ENCODE measurements at places on chromosomes 4 and X.

DNA sequence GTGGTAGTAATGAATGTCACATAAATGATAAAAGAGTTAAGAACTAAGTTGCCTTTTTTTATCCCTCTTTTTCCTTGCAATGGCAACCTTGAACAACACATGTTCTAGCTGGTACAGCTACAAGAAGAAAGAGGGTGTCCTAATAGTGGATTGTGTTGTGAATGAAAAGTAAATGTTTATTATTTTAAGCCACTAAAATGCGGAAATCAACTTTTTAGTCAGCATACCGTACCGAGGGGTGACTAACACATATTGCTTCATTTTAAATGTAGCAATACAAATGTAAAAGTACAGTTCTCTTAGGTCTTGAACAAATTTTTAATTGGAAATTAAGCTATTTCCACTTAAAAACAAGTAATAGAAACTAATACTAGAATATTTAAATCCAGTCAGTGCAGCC is 17.7 kb upstream of the AP1AR start:
- DNase-seq: no peak

GRCh38 chrX:68842781-68843581 is 14.2 kb downstream of the EFNB1 start:
- no peak for DNase-seq

- no peak for DNase-seq
Observed at GRCh38 chrX:76109654-76110053, 63.2 kb upstream of the PBDC1 start.

DNA sequence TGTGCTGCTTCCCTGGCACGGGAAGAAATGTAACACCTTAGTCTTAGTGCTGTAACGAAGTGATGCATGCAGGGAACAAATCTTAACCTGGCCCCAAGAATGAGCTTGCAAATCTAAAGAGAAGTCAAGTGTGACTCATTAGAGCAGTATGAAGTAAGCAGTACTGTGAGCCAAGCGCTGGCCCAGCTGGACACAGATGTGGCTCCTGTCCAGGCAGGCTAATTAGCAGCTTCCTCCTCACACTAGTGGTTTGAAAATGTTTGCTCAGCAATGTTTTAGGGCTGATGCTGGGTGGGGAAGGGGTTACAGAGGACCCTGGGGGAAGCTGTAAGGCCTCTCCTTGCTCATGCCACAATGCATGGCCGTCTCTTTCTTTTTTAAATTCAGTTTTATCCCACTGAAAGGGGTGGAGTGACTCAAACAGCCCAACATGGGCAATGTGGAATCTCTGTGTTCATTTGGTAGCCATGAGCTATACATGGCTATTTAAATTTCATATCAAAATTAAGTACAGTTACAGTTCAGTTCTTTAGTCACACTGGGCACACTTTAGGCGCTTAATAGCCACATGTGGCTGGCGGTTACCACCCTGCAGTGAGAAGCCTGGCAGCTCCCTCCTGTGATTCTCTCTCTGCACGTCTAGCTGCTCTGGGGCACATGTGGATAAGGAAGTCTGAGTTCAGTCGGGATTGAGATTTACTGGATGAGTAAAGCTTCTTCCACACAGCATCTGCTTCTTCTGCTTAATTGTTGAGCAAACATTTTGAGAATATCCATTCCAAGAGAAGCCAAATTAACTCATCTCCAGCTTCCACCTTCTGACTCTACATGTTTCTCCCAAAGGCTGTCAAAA is 48.8 kb downstream of the MAP7D2 start:
- peak; percentile 70 for DNase-seq

DNA sequence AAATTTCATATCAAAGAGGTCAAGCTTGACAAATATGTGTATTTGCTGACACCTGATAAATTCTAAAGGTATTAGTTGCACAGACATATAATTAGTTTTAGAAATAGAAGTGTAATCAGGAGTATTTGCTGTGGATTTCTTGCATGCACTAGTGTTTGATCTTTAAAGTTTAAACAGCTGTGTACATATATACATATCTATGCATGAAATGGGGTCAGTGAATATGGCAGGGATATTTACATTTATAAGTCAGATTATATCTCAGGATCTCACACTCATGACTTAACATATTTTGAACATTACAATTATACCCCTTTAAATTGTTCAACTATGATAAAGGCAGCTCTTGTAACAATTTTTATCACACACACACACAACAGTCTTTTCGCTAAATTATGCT is 547.4 kb upstream of the ACTRT1 start:
- no peak for DNase-seq

GRCh38 chr4:145730026-145730425 is 50.1 kb downstream of the C4orf51 start:
- no peak for DNase-seq

GRCh38 chrX:154114652-154115051 is 17.1 kb upstream of the MECP2 start:
- DNase-seq: no peak

GRCh38 chr4:110632506-110633357 is 9.9 kb upstream of the PITX2 start:
- no peak for DNase-seq

DNA sequence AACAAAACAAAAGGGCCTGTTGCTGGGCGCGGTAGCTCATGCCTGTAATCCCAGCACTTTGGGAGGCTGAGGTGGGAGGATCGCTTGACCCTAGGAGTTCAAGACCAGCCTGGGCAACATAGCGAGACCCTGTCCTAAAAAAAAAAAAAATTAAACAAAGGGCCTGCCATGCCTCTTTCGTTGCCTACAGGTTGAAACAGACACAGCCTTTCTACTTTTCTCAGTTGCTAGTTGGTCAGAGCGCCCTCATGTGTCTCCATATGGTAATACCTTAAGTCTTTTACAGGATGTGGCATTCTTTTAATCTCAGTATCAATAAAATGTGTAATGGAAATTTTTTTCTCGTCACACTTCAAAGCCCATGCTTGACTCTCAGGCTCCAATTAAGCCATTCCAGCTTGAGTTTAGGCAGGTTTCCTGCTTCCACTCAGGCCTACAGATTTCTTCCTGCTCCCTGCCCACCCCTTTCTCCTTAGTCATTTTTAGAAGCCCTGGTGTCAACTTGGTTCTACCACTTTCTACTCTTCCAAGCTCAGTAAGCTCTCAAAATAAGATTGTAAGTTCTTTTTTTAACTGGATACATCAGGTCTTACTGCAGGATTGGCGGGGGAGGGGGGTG is 4.6 kb upstream of the SOWAHD start:
- no peak for DNase-seq

GRCh38 chr4:94304365-94304971 is 38.2 kb downstream of the HPGDS start:
- no peak for DNase-seq

GRCh38 chr4:140826701-140827027 is 70.5 kb upstream of the TBC1D9 start:
- no peak for DNase-seq

- DNase-seq: no peak
Observed at GRCh38 chr4:182937268-182938204, 20.4 kb upstream of the DCTD start.

- no peak for DNase-seq
Observed at GRCh38 chr4:118798658-118799057, 37.3 kb downstream of the SEC24D start.

DNA sequence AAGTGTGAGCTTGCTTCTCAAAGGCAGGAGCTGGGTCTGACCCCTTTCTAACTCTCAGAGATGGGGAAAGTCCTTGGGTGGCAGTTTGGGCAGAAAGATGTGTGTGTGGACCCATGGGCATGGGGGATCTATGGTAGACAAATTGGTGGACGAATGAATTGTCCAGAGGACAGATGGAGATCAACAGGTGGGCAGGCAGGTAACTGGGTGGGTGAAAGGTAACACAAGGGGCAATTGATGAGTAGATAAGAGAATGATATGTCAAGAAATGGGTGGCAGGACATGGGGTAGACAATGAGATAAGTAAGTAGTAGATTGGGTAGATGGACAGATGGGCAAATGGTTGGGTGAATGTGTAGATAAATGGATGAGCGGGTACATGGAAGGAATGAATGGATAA is 2.9 kb upstream of the KCND1 start:
- no peak for DNase-seq

DNA sequence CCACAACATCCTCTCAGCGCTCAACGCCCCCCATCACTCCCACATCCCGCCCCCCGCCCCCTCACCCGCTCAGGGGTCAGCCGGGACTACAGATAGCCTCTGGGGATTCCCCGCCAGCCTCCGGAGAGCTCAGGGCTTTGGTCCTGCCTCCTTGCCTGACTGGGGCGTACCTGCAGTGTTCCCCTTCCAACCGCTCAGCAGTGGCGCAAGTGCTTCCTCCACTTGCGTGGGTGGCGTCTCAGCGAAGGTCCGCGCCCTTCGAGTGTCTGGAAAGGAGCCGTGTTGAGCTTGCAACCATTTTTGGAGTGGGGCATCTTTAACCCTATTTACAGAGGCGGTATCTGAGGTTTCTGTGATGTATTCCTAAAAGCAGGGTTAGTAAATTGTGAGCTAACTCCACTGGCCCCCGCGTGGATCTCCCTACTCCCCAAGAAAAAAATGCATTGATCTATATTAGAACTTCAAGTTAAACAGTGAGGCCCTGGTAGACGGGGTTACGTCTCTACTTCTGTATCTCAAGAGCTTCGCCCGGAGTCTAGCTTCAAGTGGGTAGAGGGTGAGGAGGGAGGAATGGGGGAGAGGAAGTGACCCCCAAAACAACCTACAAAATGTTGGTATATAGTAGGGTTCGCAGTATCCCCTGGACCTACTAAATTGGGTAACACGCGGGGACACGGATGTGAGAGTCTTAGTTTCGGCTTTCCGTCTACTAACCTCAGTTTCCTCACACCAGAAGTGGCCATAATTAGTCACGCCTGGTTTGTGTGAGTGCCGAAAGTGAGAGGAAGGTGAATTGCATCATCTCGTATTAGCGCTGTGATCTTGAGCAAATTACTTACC is 16.1 kb downstream of the NKX3-2 start:
- no peak for DNase-seq

GRCh38 chr4:17583941-17584340 is 6.9 kb downstream of the LAP3 start:
- no peak for DNase-seq

DNA sequence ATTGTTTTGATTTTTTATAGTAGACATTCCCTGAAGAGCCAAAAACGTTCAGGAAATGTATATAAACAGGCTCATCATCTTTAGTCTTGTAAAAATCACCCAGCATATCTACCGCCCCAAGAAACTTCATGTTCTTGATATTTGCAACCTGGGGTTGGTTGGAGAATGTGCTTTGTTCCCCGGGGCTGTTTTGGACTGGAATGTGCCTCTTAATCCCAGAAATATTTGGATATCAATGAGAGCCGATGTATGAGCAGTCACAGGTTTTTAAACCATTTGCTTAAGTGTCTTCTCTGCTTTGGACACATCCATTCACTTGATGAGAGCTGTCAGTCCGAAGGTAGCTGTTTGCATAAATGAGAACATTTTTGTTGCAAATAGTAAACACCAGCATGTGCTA is 449.7 kb downstream of the PCDH7 start:
- DNase-seq: no peak

GRCh38 chr4:152996111-152996571 is 60.0 kb downstream of the FHDC1 start:
- no peak for DNase-seq

- no peak for DNase-seq
Observed at GRCh38 chr4:6423575-6423974, 48.8 kb downstream of the PPP2R2C start.

- DNase-seq: no peak
Observed at GRCh38 chrX:49999087-49999486, 76.7 kb downstream of the CLCN5 start.

- DNase-seq: no peak
Observed at GRCh38 chrX:27242581-27242980, 220.6 kb downstream of the PPP4R3C start.

DNA sequence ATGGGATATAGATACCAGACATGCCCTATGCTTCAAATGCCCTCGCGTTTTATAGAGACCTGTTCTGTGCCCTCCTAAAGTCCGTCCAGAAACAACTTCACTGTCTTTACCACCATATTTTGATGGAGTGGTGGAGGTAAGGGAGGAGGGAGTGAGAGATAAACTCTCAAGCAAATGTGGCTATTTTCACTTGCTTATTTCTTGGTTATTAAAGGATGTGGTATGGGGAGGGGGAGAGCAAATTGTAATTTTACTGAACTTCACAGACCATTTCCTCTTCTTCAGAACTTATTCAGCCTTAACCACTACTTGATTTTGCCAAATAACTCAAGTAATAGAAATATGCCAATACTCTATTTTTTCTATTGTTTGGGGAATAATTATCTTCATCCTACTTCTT is 31.5 kb downstream of the GPR174 start:
- no peak for DNase-seq

DNA sequence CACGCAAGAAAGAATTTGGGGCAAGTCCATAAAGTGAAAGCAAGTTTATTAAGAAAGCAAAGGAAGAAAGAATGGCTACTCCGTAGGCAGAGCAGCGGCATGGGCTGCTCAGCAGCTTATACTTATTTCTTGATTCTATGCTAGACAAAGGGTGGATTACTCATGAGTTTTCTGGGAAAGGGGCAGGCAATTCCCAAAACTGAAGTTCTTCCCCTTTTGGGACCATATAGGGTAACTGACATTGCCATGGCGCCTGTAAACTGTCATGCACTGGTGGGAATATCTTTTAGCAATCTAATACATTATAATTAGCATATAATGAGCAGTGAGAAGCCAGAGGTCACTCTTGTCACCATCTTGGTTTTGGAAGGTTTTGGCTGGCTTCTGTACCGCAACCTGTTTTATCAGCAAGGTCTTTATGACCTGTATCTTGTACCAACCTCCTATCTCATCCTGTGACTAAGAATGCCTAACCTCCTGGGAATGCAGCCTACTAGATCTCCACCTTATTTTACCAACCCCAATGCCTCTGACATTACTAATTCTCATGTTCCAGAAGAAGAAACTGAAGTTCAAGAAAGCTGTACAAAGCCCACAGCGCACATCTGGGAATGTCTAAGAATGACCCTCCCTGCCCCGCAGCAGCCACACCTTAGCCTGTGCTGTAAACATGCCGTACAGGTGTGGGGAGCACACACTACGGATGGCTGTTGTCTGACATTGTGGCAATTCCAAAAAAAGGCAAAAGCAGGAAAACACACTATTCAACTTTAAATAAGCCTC is 18.6 kb downstream of the RXFP1 start:
- DNase-seq: no peak

GRCh38 chr4:37132351-37132974 is 112.1 kb upstream of the NWD2 start:
- DNase-seq: no peak

DNA sequence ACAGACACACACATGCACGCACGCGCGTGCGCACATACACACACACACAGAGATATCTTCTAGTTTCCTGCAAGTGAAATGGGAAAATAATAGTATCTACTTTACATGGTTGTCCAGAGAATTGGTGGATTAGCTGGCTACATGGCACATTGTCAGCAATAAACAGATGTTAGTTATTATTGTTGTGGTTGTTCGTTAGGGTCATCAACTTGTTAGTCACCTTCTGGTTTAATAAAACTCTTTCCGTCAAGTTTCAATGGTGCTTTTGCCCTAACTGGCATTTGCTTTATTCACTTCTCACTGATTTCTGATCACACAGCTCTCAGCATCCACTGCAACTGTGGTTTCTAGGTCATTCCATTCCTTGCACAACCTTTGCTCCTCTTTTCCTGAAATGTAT is 25.4 kb upstream of the RASL11B start:
- no peak for DNase-seq

Data from Right ventricle myocardium inferior (tissue), 1 donor.